ENCODE measurements at places on chromosomes 5 and 9. TPM values are rescaled to one million over a fixed set of nuclear protein-coding genes. Genes with fewer than 3 reads are reported as not detected.

DNA sequence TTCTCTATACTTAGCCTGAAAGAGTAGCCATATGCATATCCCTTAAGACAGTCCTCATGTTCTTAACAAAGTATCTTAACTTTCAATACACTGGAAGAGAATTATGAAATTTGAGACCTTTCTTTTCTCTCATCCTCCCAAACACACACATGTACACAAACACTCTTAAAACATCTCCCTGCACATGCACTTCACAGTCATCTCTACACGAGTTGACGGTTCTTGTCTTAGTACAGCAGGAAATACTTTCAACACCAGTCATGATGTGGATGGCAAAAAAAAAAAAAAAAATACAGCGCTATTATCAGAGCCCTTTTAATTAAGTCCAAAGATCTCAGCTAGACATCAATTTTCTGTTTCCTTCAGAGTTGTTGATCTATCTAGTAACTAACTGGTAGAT lies 43.6 kb upstream of the PCSK1 start:
- DNase-seq, result no peak

Gene PCDHA1
- not detected for polyA plus RNA-seq

DNA sequence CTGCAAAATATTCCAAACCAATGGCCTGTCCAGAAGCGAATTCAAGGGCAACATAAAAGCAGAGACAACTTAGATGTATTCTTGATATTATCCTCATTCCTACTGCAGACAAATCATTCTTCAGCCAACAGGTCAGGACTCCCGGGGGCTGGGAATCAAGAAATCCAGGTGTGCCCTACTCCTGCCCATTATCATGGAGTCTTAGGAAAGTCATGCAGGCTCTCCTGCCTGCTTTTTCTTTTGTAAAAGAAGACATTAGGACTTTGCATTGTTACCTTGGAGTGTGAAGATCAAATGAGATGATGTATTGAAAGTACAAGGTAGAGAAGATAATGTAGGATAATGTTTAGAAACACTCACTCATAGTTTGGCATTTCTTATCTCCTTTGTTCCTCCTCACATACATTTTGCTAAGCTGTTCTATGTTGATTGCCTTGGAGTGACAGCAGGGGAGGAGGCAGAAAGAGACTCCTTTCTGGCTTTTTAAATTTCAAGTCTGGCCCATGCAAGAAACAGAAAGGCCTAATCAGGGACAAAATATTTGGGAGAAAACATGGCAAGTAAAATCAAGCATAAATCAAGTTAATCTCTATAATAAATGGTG lies 113.8 kb downstream of the SV2C start:
- DNase-seq, result no peak

GRCh38 chr5:82332064-82332855 lies 54.1 kb upstream of the RPS23 start:
- no peak for DNase-seq

Gene MAML1
- polyA plus RNA-seq, result 47.1 TPM

Gene GMCL2
- not detected for polyA plus RNA-seq

DNA sequence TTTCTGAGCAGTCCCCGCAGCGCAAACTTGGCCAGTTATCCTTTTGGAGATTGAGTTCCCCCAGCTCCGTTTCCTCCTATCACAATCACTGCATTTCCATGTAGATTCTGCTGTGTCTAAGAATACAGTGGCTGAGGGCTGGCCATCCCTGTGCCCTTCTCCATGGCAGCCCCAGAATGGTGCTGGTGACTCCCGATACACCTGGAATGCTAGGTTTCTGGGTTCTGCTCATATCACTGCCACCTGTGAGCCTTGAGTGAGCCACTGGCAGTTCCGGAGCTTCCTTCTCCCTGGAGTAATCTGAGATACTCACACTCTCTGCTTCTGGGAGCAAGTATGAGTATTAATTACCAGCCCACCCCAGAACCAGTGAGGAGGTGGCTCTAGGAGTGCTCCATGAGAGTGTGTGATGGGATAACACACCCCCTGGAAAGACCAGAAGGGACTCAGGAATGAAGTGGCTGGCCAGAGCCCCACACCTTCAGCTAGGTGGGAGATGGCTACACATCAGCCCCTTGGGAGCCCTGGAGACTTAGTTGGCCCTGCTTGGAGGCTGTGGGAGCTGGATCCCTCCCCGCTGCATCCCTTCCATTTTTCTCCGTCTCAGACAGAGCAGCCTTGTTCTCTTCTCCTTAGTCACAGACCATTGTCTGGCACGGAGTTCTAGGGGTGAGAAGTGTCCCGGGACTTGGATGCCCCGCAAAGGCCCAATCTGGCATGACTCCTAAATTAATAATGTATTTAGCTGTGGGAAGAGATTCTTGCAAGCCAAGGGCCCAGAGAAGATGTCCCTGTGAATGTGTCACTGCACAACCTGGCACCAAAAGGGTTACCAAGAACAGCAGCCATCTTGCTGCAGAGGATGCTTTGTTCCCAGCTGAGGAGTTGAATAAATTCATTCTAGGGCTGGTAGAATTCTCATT lies 4.9 kb downstream of the PCDHGC5 start:
- DNase-seq, result no peak

Data from left renal pelvis (tissue), 4 donors.